ENCODE measurements at places on chromosomes 12 and 14. TPM values are rescaled to one million over a fixed set of nuclear protein-coding genes. Genes with fewer than 3 reads are reported as not detected.

The TMTC1 gene
- 9.3 TPM for total RNA-seq

The HECTD4 gene
- 10.8 TPM for total RNA-seq

The CELA1 gene
- total RNA-seq = not detected

The DUSP16 gene
- 11.1 TPM for total RNA-seq

The TRIM9 gene
- not detected for total RNA-seq

The MYF5 gene
- total RNA-seq = not detected

The RIPK3 gene
- 2.3 TPM for total RNA-seq

The CHMP4A gene
- 44.2 TPM for total RNA-seq

The FGF6 gene
- total RNA-seq = not detected

The MYH6 gene
- 0.05 TPM for total RNA-seq

The AQP2 gene
- not detected for total RNA-seq

The RD3L gene
- total RNA-seq = not detected

The CEBPE gene
- total RNA-seq = not detected

The ACSM4 gene
- not detected for total RNA-seq

The CDCA3 gene
- 56.9 TPM for total RNA-seq
